CD4-positive, alpha-beta T cell treated with Interleukin-15 for 1 hour (primary cell): ENCODE measurements at places on chromosomes 1 and 21.

GRCh38 chr1:182164273-182164672 is 102.8 kb upstream of the ZNF648 start:
- no peak for DNase-seq

- no peak for DNase-seq
These were observed 5.0 kb upstream of the CHD5 start for GRCh38 chr1:6185151-6185550.

DNA sequence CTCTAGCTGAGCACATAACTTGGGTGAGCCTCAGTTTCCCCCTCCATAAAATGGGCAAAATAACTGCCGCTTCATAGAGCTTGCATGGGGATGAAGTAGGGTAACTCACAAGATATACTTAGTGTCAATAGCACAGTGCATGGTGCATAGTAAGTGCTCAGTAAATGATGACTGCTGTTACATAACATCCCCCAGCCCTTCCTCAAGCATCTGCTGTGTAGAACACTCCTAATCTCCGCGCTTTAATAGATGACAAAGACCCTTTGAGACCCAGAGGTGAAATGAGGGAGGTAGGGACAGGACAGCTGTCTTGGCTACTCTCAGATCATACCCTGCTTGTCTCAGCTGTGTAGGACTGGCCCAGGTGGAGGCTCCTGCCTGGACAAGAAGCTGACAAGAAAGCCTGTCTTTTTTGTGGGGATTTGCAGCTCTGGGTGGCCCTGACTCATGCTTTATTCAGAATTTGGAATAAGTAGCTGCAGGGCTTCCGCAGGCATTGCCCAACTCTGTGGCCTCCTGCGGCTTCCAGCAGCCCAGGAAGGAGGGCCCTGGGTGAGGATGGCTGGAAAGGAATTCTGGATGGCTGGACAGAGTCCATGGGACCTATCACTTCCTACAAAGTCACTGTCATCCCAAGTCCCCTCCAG is 20.7 kb upstream of the PADI4 start:
- DNase-seq, result no peak

DNA sequence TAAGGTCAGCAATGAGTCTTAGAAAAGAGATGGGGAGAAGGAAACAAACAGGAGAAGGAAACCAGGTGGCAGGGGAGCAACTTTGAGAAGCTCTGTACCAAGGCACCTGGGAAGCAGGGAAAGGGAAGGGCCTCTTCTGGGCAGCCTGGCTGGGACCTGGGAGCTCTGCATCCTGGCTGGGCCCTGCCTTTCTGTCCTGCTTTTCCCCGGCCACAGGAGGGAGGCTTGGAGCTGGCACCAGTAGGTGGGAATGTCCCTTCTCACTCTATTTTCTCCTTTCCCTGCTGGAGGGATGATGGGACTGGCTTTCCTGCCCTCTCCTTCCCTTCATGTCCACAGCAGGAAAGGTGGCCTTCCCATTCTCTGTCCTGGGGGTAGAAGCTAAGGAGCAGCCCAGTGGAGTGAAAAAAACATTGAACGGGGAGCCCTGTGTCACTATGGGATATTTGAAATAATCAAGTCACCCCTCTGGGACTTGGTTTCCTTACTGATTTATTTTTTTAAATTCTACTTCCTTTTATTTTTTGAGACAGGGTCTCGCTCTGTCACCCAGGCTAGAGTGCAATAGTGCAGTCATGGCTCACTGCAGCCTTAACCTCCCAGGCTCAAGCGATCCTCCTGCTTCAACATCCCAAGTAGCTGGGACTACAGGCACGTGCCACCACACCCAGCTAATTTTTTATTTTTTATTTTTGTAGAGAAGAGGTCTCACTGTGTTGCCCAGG is 5.1 kb upstream of the NES start:
- DNase-seq, result no peak

- no peak for DNase-seq
These were observed 22.4 kb downstream of the SLAMF1 start for GRCh38 chr1:160624464-160624863.

- DNase-seq, result no peak
These were observed 332.4 kb downstream of the CAMTA1 start for GRCh38 chr1:7117399-7118281.

- DNase-seq, result no peak
These were observed 27.4 kb downstream of the SNRPE start for GRCh38 chr1:203888807-203889251.

DNA sequence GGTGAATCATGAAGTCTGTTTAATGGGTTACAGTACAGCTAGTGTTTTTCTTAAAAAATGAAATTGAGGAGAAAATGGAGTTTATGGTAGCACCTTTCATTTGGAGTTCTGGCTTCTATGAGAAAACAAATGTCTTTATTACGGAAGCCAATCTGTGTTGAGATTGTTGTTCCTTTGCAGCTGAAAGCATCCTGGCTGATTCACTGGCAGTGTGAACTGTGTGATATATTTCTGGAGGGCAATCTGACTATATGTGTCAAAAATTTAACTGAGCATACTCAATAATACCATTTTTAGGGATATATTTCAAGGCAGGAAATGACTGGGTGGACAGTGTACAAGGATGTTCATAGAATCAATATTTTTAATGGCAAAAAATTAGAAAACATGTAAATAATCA is 46.6 kb upstream of the LYST start:
- no peak for DNase-seq

DNA sequence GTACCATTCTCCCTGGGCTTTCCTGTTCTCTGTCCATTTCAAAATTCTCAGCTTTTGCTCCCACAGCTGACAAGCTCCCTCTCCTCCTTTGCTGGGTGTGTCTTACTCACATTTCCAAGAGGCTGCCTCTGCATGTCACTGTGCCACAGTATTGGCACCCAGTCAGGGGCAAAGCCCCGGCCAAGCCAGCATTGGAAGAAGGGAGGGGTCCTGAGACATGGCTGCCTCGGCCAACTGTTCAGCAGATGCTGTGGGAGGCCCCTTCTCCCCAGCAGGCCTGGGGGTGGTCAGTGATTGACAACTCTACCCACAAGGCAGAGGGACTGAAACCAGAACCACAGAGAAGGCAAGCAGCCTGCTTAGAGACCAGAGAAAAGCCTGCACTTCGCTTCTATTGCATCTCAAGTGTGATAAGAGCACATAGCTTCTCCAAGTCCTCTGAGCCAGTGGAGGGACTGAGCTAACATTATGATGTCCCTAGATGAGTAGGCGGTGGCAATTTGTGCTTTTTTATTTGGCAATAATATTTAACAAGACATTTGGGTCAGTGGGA is 294.1 kb downstream of the SIPA1L2 start:
- no peak for DNase-seq

DNA sequence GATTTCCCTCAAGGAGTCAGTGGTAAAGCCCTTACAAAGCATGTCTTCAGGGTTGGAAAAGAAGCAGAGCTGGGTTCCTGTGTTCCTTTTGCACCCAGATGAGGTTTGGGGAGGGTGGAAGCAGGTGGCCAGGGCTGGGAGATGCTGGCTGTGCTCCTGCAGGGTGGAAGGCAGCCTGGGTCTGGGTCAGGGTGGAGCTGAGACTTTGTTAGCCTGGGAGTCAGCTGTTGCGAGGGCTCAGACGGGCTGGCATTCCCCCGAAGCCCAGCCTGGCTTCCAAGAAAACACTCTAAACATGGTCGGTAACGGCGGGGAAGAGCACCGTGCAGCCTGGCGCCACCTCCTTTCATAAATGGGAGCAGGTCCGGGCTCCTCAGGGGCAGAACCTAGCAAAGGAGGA is 43.7 kb upstream of the EPS8L3 start:
- no peak for DNase-seq

DNA sequence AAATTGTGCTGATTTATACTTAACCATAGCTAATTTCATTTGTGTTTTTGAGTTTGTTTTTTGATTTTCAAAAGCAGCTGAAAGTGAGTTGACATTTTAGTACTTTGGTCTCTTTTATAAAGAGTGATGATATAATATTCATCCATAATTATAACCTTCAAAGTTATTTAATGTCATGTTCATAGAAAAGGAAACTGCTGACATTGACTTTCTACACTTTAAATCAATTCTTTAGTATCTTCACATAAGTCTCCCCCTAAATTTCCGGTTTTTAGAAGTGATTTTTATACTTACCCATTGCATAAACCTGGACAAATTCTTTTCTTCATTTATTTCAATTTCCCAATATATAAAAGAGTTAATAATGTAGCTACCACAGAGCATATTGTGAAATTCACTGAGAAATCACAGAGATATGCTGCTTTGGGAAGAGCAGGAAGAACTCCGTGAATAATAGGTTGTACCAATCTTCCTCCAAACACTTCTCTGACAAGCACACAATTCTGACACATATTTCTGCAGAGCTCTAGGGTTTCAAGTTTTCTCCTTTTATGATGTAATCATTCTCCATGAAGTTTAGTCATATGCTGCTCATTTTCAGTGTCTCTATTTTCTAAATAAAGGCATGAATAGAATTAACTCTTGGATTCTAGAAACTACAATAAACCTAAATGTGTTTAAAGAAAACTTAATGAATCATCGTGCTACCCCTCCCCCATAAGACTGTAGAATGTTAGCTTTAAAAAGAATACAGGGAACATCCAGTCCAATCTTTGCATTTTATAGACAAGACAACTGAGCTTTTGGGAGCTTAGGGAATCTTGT is 25.6 kb upstream of the CDC42BPA start:
- no peak for DNase-seq

GRCh38 chr1:40245686-40246085 is 2.1 kb upstream of the TMCO2 start:
- DNase-seq, result no peak

- no peak for DNase-seq
These were observed 13.3 kb downstream of the ARV1 start for GRCh38 chr1:230992100-230992774.

- no peak for DNase-seq
These were observed 12.2 kb downstream of the CRABP2 start for GRCh38 chr1:156692925-156693847.

DNA sequence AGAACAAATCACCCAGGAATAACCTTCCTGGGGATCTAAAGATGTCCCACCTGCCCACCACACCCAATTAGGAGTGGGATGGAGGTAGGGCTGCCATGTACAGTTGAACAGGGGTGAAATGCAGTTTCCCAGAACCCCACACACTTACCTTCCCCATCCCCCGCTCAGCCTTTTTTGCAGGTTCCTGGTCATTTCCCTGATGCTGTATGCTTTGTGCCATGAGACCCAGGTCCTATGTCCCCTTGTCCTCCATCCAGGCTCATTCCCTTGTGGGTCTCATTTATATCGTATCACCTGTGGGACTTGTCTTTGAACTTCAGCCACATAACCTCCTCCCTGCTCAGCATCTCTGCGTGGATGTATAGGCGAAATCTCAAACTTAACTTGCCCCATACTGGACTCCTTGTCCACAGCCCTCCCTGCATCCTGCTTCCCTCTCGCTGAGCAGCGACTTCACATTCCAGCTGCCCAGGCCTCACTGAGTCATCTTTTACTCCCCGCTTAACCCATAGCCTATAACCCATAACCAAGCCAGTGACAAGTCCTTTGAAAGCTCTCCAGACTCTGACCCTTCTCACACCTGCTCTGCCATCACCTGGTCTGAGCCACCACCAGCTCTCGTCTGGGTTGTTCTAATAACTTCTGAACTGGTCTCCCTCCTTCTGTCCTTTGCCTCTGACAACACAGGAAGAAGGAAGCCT is 4.7 kb downstream of the LDLRAD2 start:
- DNase-seq, result no peak

DNA sequence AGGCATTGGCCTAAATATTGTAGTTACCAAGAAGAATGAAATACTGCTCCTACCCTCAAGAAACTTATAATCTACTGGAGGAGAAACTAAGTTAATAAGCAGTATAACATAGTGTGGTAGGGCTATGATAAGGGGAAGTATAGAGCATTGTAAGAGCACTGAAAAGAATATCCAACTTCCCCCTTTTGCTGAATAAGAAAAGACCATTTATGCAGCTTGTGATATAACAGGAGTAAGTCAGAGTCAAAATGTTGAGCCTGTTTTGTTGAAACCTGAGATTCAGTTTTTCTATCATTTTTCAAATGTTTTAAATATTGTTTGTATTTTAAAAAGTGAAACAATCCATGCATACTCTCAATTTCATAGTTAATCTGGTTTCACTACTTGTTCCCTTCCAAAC is 48.3 kb upstream of the FCRL4 start:
- no peak for DNase-seq

DNA sequence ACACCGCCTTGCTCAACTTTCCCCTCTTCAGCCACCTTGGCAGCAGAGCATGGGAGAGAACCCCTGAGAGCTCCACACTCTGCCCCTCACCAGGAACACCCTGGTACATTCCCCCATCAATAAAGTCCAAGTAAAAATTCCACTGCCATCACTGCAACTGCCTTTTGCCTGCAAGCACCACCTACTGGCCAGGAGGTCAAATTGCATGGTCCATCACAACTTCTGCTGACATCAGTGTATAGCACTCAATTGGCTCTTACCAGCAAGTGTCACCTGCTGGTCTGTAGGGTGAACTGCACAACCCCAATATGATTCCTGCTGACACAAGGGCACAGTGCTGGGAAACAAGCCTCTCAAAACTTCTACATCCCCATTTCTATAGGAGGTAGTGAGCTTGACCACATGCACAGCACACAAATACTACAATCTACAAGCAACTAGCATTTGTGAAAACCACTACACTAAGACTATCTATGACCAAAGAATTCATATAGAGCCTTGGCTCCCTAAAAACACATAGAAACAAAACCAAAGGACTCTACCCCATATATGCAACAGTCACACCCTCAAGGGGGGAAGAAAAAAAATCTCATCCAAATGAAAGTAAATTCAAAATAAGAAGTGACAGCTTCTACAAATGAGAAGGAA is 69.2 kb downstream of the FASLG start:
- peak; percentile 53 for DNase-seq

DNA sequence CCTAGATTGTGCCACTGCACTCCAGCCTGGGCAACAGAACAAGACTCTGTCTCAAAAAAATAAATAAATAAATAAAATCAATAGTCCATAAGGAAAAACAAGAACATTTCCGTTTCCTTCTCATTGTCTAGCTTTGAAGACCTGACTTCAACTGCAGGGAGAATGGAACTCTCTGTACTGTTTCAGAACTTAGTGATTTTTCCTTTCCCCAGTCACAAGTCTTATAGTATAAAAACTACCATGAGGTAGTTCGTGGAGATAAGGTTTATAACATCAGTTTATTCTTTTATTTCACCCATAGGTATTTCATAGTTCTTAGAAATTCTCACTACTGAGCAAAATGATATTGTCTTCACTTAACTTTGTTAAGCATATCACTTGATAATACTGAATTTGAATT is 11.4 kb upstream of the RWDD3 start:
- DNase-seq, result no peak

- no peak for DNase-seq
These were observed 16.6 kb upstream of the SLC2A5 start for GRCh38 chr1:9086045-9086444.

DNA sequence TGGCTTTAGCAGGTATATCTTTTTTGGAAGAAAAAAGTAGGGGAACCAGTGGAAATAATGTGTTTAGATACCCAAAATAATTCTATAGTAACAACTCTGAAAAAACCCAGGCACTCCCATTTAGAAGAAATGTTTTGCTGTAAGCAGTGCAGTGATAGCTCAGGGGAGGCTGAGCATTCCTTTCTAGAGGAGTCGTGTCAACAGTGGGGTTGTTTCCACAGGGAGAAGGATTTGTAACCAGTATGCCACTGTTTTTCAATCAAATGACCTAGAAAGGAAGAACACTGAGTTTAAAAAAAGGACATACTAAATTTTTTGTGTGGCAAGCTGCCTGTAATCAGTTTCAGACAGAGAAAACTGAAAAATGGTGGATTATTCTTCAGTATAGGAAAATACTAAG is 2.4 kb downstream of the PGD start:
- DNase-seq, result no peak

GRCh38 chr1:44780583-44781121 is 5.3 kb downstream of the RPS8 start:
- DNase-seq, result no peak
